EH (cell line): ENCODE measurements at places on chromosomes 7 and 10.

GRCh38 chr10:70233939-70234300 lies 691 bp upstream of the PPA1 start:
- no peak for DNase-seq

DNA sequence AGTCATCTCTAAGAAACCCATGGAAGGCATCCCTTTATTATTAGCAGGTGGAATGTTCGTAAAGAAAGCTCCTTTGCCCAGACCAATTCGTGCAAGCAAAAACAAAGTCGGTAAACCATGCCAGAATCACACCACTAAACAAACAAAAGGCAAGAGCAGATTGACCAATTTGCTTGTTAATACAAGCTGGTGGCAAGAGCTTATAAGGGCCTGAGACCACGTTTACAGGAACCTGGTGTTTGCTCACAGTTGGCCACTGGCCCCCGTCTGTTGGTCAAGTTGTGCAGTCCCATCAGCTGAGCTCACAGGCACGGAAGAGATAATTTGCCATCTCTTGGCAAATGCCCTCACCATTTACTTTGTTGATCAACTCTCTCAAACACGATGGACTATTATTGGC lies 342.2 kb upstream of the MKI67 start:
- no peak for DNase-seq

- DNase-seq: no peak
These were observed 40.7 kb downstream of the EXOC4 start for GRCh38 chr7:133293384-133294160.

DNA sequence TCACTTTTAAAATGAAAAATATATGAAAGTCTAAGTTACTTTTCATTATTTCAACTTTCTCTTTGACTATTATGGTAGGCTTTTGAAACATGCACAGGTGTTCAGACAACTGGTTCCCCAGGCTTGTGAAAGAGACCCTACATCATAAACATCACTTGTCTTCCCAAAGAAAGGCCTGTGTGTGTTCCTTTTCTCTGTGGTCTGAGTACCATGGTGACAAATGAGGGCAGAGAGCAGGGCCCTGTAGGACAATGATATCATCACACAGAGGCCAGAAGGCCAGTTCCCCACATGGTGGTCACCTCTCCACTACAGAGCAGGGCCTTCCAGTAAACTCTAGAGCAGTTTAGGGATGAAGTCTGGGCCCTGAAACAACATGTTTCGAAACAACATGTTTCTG lies 288.8 kb downstream of the USP6NL start:
- no peak for DNase-seq
